ENCODE measurements at places on chromosomes 5 and 9. TPM values are rescaled to one million over a fixed set of nuclear protein-coding genes. Genes with fewer than 3 reads are reported as not detected.

Gene CCDC183
- 7.2 TPM for polyA plus RNA-seq

Gene PLCXD3
- polyA plus RNA-seq, result 14.1 TPM

Gene TICAM2
- polyA plus RNA-seq, result 3.3 TPM

Gene CAVIN4
- polyA plus RNA-seq, result 3.3 TPM

Gene PCDHB6
- polyA plus RNA-seq, result 5.5 TPM

Gene PCAT7
- 0.53 TPM for polyA plus RNA-seq

Gene AJM1
- 19.3 TPM for polyA plus RNA-seq

Gene PAX5
- 1.2 TPM for polyA plus RNA-seq

Gene CCDC187
- polyA plus RNA-seq, result 0.21 TPM

Gene OTP
- polyA plus RNA-seq, result 10.4 TPM

Gene ANKRD55
- 13.0 TPM for polyA plus RNA-seq

Gene HTR1A
- polyA plus RNA-seq, result 4.5 TPM

Gene PDGFRB
- polyA plus RNA-seq, result 86.9 TPM

Gene SPATA31E1
- polyA plus RNA-seq, result not detected

Gene HTR4
- polyA plus RNA-seq, result 1.6 TPM

Gene HSPB3
- 0.81 TPM for polyA plus RNA-seq

Gene SH3PXD2B
- polyA plus RNA-seq, result 64.8 TPM

Gene SHISAL2B
- polyA plus RNA-seq, result 2.9 TPM

Gene SLC6A3
- polyA plus RNA-seq, result 0.95 TPM

Gene CBY3
- polyA plus RNA-seq, result 2.6 TPM

Gene PCBD2
- polyA plus RNA-seq, result 12.9 TPM

Gene KCNIP1
- 140 TPM for polyA plus RNA-seq

Gene SLC25A2
- polyA plus RNA-seq, result not detected

Gene PANK3
- 76.2 TPM for polyA plus RNA-seq

Gene BTNL8
- 0.39 TPM for polyA plus RNA-seq

Gene CENPK
- polyA plus RNA-seq, result 18.3 TPM

Gene LCNL1
- 3.8 TPM for polyA plus RNA-seq

Gene IFNA21
- polyA plus RNA-seq, result not detected

Gene PPP3R2
- polyA plus RNA-seq, result 0.55 TPM

Gene CCDC192
- 1.6 TPM for polyA plus RNA-seq

Gene HRH2
- 3.9 TPM for polyA plus RNA-seq

Gene HAPLN1
- polyA plus RNA-seq, result 7.4 TPM

Gene UBE2D2
- polyA plus RNA-seq, result 185 TPM

Gene RLN1
- 0.50 TPM for polyA plus RNA-seq

Gene PCDHGA5
- polyA plus RNA-seq, result 15.5 TPM

Gene TSC1
- 48.8 TPM for polyA plus RNA-seq

Gene FAM78A
- 7.4 TPM for polyA plus RNA-seq
